D721Med (cell line): ENCODE measurements at places on chromosomes 3 and 15.

GRCh38 chr15:38076786-38077185 lies 142.3 kb downstream of the TMCO5A start:
- no peak for DNase-seq

DNA sequence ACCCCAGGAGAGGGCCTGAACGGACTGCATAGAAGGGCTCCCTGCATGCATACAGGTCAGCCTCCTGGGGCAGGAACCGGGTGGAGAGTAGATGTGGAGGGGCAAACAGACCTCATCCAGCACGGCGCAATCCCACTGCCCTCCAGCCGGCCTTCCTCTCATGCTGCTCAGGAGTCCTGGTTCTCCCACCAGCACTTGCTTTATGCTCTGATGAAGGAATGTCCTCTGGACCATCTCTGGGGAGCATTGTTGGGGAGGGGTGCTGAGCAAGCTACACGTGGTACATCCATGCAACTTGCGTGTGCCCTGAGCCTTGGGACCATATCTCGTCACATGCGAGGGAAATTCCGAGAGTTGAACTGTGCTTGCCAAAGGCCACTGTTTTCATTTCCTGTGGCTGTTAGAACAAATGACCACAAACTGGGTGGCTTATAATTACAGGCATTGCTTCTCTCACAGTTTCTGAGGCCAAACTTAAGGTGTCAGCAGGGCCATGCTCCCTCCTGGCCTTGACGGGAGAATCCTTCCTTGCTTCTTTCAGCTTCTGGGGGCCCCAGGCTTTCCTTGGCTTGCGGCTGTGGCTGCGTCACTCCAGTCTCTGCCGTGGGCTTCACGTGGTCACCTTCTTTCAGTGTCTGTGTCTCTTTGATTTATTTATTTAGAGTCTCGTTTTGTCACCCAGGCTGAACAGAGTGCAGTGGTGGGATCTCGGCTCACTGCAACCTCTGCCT lies 12.2 kb downstream of the SELENOS start:
- DNase-seq = no peak

GRCh38 chr3:155555479-155556060 lies 189.3 kb downstream of the PLCH1 start:
- no peak for DNase-seq

- no peak for DNase-seq
Observed at GRCh38 chr15:24856397-24857390, 98.1 kb upstream of the SNRPN start.

- DNase-seq = no peak
Observed at GRCh38 chr3:54987719-54988118, 59.9 kb upstream of the LRTM1 start.

DNA sequence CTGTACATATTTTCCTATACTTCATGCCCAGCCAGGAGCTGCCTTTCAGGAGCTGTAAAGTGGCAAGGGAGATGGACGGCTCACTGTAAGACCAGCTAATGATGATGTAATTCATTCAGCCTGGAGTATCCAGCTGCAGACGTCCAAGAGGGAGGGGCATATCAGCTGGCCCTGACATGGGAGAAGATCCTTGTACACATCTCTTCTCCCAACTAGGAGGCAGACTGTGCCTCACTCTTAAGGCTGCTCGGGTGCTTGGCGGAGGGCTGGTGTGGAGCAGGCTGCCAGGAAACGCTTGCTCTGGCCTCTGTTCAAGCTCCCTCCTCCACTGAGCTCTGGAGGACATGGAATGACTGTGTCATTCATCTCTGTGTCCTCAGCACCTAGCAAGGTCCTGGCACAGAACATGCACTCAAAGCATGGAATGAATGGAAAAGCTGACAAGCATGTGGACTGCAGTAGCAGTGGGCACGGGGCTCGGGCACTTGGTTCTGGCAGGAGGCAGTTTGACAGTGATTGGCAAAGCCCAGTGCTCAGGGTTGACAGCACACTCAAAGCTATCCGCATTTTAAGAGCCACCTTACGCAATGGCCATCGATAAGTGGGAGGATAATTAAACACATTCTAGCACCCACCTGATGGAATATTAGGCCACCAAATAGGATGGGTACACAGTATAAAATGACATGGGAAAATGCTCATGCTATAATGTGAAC lies 72.4 kb downstream of the TBC1D2B start:
- no peak for DNase-seq

DNA sequence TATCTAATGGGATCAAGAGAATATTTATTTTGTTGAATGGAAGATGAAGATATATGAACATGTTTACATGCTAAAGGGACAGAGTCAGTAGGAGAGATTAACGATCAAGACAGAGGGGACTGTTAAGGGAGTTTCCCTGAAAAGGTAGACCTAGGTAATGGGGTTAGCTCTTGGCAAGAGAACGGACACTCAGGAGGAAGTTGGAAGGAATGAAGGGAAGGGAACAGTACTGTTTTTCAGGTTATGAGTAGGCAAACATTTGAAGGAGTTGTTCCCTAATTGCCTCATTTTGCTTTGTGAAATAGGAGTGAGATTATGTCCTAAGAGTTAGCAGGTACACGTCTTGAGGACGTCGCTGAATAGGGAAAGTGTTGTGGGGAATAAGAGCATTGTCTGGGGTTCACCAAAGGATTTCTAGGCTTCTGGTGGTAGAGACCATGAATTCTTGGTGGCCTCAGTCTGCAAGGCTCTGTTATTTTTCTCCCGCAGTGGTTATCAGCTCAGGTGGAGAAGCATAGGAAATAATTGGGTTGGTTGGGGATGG lies 41.3 kb downstream of the PDE8A start:
- DNase-seq = no peak

GRCh38 chr15:33028495-33028894 lies 166.0 kb downstream of the FMN1 start:
- no peak for DNase-seq

GRCh38 chr3:128122013-128122412 lies 1.6 kb downstream of the RUVBL1 start:
- no peak for DNase-seq
